Colonic mucosa (tissue), 4 donors: ENCODE measurements at places on chromosomes 1 and 21.
A peak's percentile ranks its signal among the peaks of the same experiment; 100 is the strongest.

GRCh38 chr1:1540090-1540817, at the start of gene TMEM240:
TSS of gene TMEM240 (minus strand) at chr1:1540624. CDS start at chr1:1540346, 278 bp downstream.
- peak; percentile 64 for DNase-seq

DNA sequence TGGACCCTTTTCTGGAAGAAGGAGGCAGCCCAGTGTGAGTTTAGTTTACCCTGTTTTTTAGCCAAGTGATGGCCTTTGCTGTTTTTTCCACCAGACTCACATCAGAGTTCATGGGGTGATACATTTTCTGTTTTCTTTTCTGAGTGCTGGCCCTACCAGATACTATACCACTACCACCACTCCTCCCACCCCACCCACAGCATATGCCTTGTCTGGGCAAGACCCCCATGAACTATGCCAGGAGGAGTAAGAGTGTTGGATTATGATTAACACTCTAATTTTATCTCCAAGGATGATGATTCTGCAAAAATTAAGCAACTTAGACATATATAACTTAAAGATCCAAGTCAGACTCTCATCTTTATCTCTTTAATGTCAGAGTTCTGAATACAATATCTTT, 26.1 kb downstream of the FABP3 start:
- DNase-seq: no peak

GRCh38 chr1:216175714-216176113, 247.5 kb downstream of the USH2A start:
- no peak for DNase-seq

- DNase-seq: no peak
These were observed 24.0 kb downstream of the EXOC8 start for GRCh38 chr1:231313661-231314060.

GRCh38 chr1:241869022-241869421, 21.0 kb downstream of the EXO1 start:
- no peak for DNase-seq

- DNase-seq: no peak
These were observed 13.2 kb upstream of the GRIK3 start for GRCh38 chr1:37047542-37047941.

DNA sequence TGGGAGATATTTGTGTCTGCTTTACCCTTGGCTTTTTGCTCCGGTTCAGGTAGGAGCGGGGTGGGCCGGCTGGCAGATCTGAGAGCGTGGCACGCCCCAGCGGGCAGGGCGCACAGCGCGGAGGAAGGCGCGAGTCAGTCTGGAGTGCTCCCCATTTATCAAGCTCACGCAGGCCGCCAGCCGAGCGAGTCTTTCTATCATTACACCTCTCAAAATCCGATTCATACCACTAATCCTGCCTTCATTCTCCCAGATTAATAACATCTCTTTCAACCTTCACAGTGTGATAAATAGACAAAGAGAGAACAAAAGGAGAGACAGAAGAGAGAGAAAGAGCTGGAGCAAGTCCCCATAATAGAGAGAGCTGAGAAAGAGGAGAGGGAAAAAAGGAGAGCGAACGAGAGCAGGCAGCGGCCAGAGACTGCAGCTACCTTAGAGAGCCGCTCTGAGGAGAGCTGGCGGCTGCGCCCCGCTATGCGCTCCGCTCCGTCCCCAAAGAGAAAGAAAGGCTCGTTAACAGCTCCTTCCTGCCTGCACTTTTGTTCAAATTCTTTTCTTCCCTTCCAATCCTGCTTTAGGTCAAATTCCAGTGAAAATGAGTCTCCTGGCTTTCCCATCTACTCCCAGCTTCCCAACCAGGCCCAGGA, 48.0 kb downstream of the DMAP1 start:
- no peak for DNase-seq

GRCh38 chr1:228430243-228430642, 13.6 kb upstream of the TRIM17 start:
- no peak for DNase-seq

GRCh38 chr1:180175806-180176205, 21.1 kb downstream of the QSOX1 start:
- DNase-seq: no peak

DNA sequence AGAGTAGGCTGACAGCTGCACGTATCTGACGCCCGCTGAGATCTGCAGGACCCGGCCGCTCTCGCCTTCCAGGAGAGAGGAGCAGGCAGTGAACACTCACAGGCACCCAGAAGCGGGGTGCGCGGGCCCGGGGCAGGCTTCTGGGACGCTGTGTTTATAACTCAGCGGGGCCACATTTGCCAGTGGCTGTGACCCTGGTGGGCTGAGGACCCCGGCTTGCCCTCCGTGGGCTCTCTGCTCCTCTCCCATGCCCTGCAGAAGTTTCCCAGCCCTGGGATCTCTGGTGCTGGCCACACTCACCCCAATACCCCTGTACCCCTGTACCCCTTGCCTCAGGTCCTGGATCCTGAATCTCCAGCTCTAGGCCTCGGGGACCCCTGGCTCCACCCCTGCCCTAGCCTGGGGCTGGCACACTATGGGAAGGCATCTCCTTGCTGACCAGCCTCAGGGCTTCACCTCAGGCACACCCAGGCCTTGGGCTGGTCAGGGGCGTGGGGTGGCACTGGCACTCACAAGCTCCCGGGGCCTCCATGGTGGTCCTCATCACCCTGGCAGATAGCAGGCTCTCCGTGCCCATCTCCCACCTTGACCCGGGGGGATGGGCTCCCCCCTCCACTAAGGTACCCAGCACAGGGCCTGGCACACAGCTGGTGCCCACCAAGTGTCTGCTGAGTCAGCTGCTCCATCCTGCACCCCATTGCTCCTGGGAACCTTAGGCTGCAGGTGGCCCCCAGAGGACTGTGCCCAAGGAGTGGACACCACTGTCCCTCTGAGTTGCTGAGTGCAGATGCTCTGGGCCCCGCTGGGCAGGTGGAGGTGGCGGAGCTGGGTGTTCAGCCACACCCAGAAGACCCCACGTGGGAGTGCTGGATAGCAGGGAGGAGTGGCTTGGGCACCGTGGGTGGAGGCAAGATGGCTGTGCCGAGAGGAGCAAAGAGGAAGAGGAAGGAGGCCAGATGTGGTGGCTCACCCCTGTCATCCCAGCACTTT, 32.4 kb downstream of the MORN1 start:
- DNase-seq: no peak

- no peak for DNase-seq
These were observed 44.2 kb downstream of the ZC3H11B start for GRCh38 chr1:219568733-219569132.

- DNase-seq: no peak
These were observed 564.2 kb downstream of the PTPRU start for GRCh38 chr1:29800522-29800956.

GRCh38 chr21:42523211-42523610, 9.6 kb downstream of the SLC37A1 start:
- no peak for DNase-seq

DNA sequence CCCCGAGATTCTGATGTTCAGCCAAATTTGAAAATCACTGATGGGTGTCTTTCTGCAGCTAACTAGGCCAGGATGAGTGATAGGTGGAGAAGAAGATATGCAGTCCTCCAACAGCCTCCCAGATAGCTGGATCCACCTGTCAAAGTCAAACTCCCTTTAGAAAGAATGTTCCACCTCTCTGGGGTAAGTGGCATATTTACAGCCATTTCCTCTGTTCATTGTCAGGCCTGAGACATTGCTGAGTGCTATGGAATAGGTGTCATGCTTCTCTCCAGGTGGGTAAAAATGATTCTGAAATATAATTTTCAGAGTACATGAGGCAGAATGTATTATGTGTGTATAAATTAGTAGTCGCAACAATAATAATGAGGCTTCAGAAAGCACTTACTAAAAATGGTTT, 316.8 kb downstream of the TTLL7 start:
- DNase-seq: no peak

DNA sequence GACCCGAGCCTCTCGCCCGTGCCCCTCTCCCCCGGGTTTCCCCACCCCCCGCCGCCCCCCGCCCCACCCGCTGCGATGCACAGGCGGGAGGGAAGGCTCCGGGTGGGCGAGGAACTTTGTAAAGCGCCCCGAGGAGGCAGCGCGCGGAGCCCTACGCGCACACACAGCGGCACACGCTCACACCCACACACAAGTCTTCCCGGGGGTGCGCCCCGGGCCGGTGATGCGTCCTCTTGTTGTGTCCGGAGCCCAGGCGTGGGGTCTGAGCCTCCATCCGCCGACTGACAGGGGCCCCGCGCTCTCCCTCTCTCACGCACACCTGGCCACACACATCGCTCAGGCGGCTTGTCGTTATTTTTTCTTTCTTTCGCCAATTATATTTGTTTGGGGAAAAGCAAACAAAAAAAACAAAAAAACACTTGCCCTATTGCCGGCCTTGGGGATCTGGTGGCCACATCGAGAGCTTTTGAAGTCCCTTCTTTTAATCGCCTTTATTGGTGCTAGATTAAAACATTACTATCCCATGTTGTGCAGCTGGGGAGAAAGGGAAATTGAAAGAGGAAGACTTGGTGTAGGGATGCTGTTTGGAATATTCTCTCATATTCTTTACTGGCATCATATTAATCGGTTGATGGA, 770 bp downstream of the NTNG1 start:
- peak; percentile 20 for DNase-seq

DNA sequence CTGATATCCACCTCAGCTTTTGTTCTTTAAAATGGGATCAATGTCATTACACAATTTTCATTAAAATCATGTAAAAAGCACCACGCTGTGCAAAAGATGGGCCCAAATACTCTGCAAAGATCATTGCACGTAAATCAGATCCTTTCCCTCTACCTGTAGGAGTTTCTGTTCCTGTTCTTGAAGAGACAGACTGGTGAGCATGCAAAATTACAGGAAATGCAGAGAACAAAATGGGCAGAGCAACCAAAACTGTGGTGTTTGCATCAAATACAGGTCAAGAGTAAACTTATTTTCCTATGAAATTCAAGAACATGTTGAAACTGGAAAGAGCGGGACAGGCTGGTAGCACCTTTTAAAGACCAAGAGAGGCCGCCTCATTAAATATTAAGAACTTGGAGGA, 294.9 kb upstream of the ADGRL2 start:
- no peak for DNase-seq

GRCh38 chr1:56576880-56577405, 2.4 kb downstream of the PLPP3 start:
- DNase-seq: peak; percentile 29

DNA sequence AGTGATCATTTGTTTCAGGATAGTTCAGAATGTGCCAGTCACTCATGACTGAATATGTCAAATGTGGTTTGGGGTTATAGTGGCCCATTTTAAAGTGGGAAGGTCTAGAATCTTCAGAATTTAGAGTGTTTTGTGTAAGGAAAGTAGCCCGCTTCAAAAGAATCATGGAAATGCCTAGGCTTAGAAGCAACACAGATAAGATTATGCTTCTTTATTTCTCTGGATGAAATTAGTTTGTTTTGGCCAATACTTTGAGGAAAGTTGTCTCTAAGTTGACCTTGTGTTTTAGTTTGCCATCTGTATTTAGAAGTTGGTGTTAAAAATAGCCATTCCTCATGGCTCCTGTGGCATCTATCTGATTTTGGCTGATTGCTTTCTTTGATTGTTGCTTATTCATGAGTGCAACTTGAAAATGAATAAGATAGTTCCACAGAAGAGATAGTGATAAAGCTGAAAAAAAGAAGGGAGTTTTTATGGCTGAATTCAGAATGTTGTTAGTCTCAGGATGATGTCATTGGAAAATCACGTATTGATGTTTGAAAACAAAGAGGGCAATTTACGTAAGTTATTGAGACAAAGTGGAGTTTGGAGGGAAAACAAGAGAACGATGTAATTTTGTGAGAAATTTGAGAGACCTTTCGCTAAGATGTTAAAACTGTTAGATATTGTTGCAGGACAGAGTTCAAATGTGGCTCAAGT, 71.9 kb downstream of the PLA2G4A start:
- no peak for DNase-seq

DNA sequence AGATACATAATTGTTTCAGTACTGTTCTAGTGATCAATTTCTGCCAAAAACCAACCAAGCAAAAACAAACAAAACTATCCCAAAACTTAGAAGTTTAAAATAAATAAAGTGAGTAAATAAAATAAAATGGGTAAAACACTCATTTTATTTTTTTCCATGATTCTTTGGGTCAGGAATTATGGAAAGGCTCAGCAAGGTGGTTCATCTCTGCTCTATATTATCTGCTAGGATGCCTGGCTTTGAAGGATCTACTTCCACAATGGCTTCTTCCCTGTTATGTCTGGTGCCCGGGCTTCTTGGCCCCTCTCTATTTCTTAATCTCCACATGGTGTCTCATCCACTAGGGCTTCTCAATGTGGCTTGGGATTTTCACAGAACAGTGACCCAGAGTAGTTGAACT, 29.1 kb upstream of the ADAMTS1 start:
- no peak for DNase-seq

- DNase-seq: no peak
These were observed 5.0 kb downstream of the CTBS start for GRCh38 chr1:84569216-84569615.

GRCh38 chr1:154198756-154199562, 7.1 kb upstream of the TPM3 start:
- DNase-seq: peak; percentile 40

GRCh38 chr1:6491480-6491962, at the start of gene PLEKHG5:
TSS of gene PLEKHG5 (minus strand) at chr1:6491667. CDS start at chr1:6477571, 14,096 bp downstream.
- no peak for DNase-seq

DNA sequence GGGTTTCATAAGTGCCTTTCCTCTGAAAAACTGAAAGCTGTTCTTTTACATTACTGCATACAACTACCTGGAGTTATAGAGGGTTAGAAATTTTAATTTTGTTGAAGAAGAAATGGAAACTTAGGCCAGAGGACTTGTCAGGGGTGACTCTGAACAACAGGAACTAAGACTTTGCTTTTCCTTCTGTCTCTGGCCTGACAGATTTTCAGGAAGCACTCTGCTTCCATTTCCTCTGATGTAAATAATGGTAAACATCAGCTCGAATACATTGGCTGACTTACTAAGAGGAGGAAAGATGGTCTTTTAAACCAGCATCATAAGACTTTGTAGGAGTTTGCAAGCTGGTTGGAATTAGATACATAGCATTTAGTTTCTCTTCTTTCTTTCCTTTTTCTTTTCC, 27.1 kb upstream of the PLEKHM2 start:
- no peak for DNase-seq

DNA sequence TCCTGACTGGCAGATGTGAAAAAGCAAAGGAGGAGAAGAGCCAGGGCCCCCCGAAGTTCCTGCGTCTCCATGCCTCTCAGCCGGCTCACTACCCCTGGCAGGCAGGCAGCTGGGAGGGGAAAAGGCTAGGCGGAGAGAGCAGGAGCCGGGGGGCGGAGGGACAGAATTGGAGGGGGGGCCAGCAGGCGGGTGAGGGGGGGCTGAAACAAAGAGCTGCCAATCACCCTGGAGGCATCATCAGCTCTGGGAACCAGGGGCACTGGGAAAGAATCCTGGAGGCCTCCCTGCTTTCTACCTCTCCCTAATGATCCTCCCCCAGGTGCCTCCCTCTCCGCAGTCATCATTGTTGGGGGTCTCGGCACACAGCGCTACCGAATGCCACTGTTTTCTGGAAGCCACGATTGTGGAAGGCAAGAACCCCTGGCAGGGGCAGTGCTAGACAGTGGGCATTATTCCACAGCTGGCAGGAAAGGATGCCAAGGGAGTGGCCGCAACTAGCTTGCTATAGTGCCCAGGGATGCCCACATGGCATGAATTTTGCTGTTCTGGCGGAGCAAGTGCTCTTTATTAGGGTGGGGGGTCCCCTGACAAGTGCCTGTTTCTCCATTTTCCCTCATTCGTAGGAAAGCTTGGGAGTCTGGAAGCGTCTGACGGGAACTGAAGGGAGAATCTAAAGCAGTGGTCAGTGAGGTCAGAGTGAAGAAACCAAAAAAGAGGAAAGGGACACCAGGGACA, at the start of gene THBS3:
THBS3 (minus strand) TSS at position 92 of the 735 bp plus-strand sequence; CDS start at position 71, 21 bp downstream.
- DNase-seq: peak; percentile 44
